SHP77 treated with DMSO at 0.1 percent for 48 hours (cell line): ENCODE measurements at places on chromosomes 4 and X.
A peak's percentile ranks its signal among the peaks of the same experiment; 100 is the strongest.

- DNase-seq: no peak
Measured at GRCh38 chr4:88957570-88957969, 99.4 kb downstream of the FAM13A start.

GRCh38 chr4:105060628-105061027 lies 86.0 kb upstream of the TET2 start:
- DNase-seq: no peak

- no peak for DNase-seq
Measured at GRCh38 chrX:1601768-1602085, 10.3 kb downstream of the AKAP17A start.

- DNase-seq: no peak
Measured at GRCh38 chrX:20026278-20026677, 35.4 kb upstream of the BCLAF3 start.

DNA sequence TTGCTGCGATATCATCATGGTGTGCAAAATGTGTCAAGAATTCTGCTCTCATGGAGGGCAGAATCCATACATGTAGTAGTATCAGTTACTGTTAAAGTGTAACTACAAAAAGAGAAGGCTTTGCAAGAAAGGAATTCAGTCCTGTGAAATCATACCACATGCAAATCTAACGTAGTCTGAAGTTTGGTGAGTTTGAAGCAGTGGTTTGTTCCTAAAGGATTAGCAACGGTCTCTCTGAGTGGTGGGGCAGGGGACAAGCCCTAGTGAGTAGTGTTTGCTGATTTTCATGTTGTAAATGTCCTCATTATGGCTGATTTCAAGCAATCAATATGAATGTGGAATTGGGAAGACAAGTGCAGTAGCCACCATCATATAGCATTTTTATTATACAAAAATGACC lies 47.1 kb upstream of the CLNK start:
- no peak for DNase-seq

- DNase-seq: peak; percentile 4
Measured at GRCh38 chr4:144650311-144651005, 4.5 kb downstream of the HHIP start.

GRCh38 chr4:158042591-158043030 lies 130.2 kb downstream of the GASK1B start:
- no peak for DNase-seq

DNA sequence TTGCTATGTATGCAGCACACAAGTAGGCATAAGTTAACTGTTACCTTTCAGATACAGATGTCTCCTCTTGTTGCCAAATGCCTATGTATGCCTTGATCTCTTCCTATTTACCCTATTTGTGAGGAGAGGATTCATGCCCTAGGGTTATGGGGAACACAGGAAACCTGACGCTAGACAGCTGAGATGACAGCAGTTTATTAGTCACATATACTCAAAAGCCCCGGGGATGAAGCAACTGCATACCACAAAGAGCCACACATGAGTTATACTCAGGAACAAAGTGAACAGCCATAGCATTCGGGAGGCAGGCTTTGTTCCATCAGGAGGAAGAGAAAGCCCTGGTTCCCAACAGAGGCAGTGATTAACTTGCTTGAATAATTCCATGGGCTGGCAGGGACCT lies 1011.7 kb upstream of the PCDH7 start:
- no peak for DNase-seq
